ENCODE measurements at places on chromosomes 3 and 15.

DNA sequence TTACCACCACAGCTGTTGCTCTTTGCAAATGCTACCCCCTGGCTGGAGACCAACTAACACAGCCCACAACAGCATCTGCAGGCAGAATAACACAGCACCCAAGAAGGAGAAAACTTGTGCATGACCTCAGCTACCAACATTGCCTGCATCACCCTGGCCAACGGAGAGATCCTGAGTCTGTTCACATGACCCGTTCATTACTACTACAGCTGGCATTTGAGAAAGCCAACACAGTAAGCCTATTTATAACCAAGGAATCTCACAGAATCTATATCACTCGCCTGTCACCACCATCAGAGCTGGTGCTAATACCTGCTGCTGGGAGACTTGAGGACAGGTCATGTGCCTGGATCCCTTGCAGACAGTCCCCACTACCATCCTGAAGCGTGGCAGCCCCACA, 215.2 kb downstream of the POLQ start:
- H3K27ac ChIP-seq: no peak overlapping the region
- no peaks in the 10 kb centered on the region for H3K4me1 ChIP-seq
- no peaks in the 10 kb centered on the region for H3K36me3 ChIP-seq
- H3K4me3 ChIP-seq: no peak overlapping the region
- no peak for DNase-seq

GRCh38 chr3:142095841-142096240, 53.5 kb downstream of the TFDP2 start:
- no peaks in the 10 kb centered on the region for H3K27me3 ChIP-seq
- no peak overlapping the region for H3K4me3 ChIP-seq
- H3K27ac ChIP-seq: no peak overlapping the region
- H3K36me3 ChIP-seq: no peaks in the 10 kb centered on the region
- H3K4me1 ChIP-seq: no peaks in the 10 kb centered on the region

GRCh38 chr15:80822256-80822655, 43.1 kb downstream of the CEMIP start:
- H3K27me3 ChIP-seq: no peaks in the 10 kb centered on the region
- H3K36me3 ChIP-seq: no peaks in the 10 kb centered on the region
- H3K4me3 ChIP-seq: no peak overlapping the region
- H3K4me1 ChIP-seq: no peaks in the 10 kb centered on the region
- no peak for DNase-seq
- H3K27ac ChIP-seq: no peak overlapping the region

- no peak overlapping the region for H3K27ac ChIP-seq
- H3K36me3 ChIP-seq: no peaks in the 10 kb centered on the region
- peaks cover 8% of the 10 kb centered on the region for H3K4me1 ChIP-seq
- H3K27me3 ChIP-seq: no peaks in the 10 kb centered on the region
- DNase-seq: no peak
Observed at GRCh38 chr3:73098873-73099272, 37.4 kb downstream of the EBLN2 start.

- no peaks in the 10 kb centered on the region for H3K4me1 ChIP-seq
- H3K27me3 ChIP-seq: 0 out of 2 replicates have a peak, but pooled peaks cover 2% of the 10 kb centered on the region
- H3K4me3 ChIP-seq: no peak overlapping the region
- H3K27ac ChIP-seq: no peak overlapping the region
Observed at GRCh38 chr3:115588201-115589115, 34.9 kb upstream of the GAP43 start.

GRCh38 chr3:128709506-128710210, 16.3 kb upstream of the RAB7A start:
- H3K4me3 ChIP-seq: no peak overlapping the region
- no peak for DNase-seq
- H3K4me1 ChIP-seq: no peaks in the 10 kb centered on the region
- no peaks in the 10 kb centered on the region for H3K27me3 ChIP-seq
- H3K27ac ChIP-seq: no peak overlapping the region

GRCh38 chr3:14592836-14593235, 52.7 kb upstream of the GRIP2 start:
- H3K4me1 ChIP-seq: peaks cover 29% of the 10 kb centered on the region
- no peak for DNase-seq
- H3K4me3 ChIP-seq: no peak overlapping the region
- no peaks in the 10 kb centered on the region for H3K27me3 ChIP-seq

DNA sequence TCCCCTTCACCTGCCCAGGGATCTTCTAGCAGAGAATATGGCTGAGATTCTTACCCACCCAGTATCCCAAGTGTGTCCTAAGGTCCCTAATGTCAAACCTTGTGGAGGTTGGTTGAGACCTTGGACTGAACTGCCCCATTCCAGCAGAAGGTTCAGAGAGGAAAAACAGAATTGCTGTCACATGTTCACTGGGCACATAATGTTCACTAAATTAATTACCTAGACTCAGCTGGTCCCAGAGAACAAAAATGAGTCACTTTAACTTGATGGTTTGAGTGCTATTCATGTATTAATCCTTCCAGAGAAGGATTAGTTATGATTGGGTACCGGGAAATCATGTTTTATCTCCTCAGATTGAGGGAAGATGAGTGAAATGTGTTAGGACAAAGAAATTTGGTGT, 171.3 kb upstream of the GADL1 start:
- H3K27me3 ChIP-seq: no peaks in the 10 kb centered on the region
- no peak overlapping the region for H3K27ac ChIP-seq
- DNase-seq: no peak
- no peaks in the 10 kb centered on the region for H3K36me3 ChIP-seq

DNA sequence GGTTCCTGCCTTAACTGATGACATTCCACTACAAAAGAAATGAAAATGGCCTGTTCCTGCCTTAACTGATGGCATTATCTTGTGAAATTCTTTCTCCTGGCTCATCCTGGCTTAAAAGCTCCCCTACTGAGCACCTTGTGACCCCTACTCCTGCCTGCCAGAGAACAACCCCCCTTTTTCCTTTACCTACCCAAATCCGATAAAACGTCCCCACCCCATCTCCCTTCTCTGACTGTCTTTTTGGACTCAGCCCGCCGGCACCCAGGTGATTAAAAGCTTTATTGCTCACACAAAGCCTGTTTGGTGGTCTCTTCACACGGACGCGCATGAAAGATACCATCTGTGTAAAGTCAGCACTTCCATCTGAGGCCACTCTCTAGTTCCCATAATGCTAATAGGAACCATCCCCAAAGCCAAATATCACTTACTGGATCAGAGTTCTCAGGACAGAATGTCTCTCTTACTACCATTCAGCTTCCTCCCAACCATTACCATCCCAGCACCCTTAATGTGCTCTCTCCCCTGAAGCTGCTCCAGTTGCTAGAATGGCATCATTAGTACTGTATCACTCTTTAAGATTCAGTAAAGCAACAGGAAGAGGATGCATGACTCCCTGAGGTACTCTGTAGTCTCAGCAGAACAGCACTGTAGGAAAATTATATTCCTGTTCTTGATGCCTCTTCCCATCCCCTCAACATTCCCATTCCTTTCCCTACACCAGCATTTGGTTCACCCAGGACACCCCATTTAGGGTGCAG, 2.3 kb upstream of the HRG start:
- no peaks in the 10 kb centered on the region for H3K4me1 ChIP-seq
- H3K27me3 ChIP-seq: no peaks in the 10 kb centered on the region
- H3K36me3 ChIP-seq: no peaks in the 10 kb centered on the region
- H3K27ac ChIP-seq: no peak overlapping the region
- DNase-seq: no peak

DNA sequence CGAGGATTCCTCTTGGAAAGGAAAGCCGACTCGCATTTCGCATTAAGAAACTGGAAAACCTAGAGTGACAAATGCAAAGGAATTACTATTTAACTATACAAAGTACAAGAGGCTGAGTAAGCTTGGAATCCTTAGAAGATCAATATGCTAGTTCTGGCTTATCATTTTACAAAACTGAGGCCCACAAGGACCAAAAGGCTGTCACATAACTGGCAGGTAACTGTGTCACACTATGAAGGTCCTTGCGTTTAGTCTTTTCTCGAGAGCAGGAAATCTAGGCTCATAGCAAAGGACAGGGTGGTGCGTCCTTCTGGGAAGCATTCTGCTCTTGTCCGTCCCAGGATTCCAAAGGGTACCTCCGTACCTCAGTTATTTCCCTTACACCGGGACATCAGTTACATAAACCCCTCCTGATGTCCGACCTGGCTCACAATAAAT, 629 bp downstream of the RPL24 start:
- no peak for DNase-seq
- no peaks in the 10 kb centered on the region for H3K27me3 ChIP-seq
- H3K27ac ChIP-seq: peak overlapping the region; percentile 85
- H3K36me3 ChIP-seq: peaks cover 51% of the 10 kb centered on the region
- peak overlapping the region; percentile 53 for H3K4me3 ChIP-seq

- no peaks in the 10 kb centered on the region for H3K27me3 ChIP-seq
- DNase-seq: no peak
- H3K4me3 ChIP-seq: no peak overlapping the region
- peaks cover 2% of the 10 kb centered on the region for H3K4me1 ChIP-seq
- H3K27ac ChIP-seq: no peak overlapping the region
Observed at GRCh38 chr15:99502182-99502581, 63.6 kb upstream of the MEF2A start.
